ENCODE measurements at places on chromosomes 4 and X.

DNA sequence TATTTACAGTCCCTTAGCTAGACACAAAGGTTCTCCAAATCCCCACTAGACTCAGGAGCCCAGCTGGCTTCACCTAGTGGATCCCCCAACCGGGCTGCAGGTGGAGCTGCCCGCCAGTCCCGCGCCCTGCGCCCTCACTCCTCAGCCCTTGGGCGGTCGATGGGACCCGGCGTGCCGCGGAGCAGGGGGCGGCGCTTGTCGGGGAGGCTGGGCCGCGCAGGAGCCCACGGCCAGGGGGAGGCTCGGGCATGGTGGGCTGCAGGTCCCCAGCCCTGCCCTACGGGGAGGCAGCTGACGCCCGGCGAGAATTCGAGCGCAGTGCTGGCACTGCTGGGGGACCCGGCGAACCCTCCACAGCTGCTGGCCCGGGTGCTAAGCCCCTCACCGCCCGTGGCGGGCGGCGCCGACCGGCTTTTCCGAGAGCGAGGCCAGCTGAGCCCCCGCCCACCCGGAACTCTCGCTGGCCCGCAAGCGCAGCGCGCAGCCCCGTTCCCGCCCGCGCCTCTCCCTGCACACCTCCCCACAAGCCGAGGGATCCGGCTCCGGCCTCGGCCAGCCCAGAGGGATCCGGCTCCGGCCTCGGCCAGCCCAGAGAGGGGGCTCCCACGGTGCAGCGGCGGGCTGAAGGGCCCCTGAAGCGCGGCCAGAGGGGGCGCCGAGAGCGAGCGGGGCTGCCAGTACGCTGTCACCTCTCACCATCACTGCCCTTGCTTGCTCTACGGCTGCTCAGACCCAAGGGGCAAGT lies 39.4 kb downstream of the WFS1 start:
- no peak for DNase-seq

- no peak for DNase-seq
Observed at GRCh38 chrX:50913520-50913919, 3.0 kb downstream of the BMP15 start.

DNA sequence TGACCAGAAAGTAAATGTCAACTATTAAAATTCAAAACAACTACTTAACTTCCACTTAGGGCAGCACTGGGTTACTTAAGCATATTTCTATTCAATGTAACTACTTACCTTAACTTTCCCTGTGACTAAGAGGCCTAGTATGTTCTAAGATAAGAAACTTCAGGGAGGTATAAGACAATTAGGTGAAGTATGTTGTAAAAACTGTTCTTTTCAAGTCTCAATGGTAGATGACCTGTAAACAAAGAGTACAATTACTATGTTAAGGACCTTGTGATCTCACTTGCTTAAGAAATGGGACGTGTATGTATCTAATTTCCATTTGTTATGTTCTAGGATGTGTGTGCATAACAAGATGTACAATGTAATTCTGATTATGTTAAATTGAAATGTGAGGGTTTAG lies 960.5 kb downstream of the CCSER1 start:
- no peak for DNase-seq

- DNase-seq = no peak
Observed at GRCh38 chrX:135984256-135984655, 979 bp upstream of the SLC9A6 start.

- DNase-seq = no peak
Observed at GRCh38 chrX:119417842-119418241, 18.7 kb downstream of the SLC25A43 start.

DNA sequence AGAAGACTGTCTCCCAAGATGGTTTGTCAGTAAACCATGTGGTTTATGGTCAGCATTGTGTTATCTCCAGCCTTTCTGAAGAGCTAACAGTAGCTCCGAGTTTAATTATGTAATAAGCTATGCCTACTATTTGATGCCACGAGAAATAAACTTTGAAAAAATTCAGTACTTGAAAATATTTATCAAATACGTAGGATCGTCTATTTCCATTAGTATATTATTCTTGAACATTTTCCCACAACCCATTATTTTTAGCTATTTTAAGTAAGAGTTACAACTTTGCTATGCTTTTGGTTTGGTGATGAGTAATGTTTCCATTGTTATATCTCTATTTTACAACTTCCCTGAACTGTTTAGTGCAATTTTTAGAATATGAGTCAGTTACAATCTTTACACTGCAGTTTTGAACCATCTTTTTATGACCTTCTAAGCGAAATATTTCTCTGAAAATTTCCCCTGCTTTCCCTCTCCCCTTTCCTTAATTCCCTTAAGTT lies 44.5 kb upstream of the TRIM2 start:
- no peak for DNase-seq

GRCh38 chr4:87506974-87507701 lies 22.0 kb downstream of the SPARCL1 start:
- peak; percentile 82 for DNase-seq

GRCh38 chr4:128275346-128275745 lies 12.3 kb downstream of the PGRMC2 start:
- peak; percentile 49 for DNase-seq

DNA sequence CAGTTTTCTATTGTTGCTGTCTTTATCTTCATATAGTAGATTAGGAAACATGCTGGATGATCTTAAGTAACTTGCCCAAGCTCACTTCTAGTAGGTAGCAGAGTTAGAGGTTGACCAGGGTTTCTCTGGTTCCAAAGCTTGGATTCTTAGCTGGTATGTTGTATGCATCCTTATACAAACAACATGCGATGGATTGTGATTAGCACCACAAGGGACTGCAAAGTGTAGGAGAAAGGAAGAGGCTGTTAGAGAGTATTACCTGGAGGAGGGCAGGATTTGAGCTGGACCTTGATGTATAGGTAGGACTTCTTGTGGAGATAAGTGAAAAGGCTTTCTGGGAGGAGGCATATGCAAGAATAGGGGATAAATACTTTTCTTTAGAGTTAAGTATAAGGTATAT lies 5.6 kb downstream of the STIM2 start:
- DNase-seq = no peak

DNA sequence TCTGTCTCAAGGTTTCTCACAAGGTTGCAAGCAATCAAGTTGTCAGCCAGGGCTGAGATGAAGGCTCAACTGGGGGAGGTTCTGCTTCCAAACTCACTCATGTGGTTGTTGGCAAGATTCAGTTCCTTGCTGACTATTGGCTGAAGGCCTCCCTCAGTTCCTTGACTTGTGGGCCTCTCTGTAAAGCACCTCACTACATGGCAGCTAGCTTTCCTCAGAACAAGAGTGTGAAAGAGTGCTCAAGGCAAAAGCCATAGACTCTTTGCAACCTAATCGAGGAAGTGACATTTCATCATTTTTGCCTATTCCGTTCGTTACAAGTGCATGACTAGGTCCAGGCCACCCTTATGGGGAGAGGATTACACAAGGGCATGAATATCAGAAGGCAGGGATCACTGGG lies 52.0 kb downstream of the CXorf58 start:
- no peak for DNase-seq
